DND-41 (cell line): ENCODE measurements at places on chromosomes 2 and 18.

DNA sequence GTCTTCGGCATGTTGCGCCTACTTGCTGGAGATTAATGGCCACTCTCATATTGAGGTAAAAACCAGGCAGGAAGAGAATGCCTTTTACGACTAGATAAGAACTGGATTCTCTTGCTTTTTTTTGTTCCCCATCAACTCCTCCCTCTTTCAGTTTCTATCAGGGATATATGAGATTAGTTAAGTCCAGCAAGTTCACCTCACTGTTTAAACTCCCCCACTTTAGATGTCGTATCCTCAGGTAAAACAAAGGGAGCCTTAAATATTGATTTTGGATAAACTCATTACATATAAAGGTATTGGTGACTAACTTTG is 98.4 kb downstream of the PLEKHM3 start:
- no peak for DNase-seq

DNA sequence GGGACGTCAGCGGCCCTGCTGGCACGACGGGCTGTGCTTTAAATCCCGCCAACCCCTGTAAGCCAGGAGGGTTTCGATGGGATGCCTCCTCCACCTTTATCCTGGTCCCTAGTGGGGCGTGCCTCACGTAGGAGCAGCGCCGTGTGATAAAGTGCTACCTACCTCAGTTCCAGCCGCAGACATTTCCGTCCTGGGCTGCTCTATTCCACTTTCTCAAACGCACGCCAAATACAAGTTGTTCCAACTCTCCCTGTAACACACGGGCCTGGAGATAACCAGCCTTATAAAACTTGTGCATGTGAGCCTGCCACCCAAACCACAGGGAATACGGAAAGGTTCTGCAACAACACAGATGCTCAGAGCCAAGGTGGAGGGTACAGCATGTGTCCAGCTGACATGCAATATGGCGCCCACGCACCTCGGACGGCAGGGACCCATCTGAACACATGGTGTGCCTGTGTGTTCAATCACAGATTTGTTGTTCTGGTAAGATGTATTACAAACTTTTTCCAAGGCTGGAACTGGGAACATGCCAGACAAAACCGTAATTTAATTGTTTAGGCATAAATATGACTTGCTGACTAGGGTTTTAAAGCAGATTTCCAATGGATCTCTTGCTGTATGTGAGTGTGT is 47.7 kb downstream of the ZNF516 start:
- no peak for DNase-seq

GRCh38 chr2:69490486-69490885 is 53.3 kb upstream of the NFU1 start:
- DNase-seq, result no peak

GRCh38 chr18:10953672-10954071 is 195.7 kb downstream of the PIEZO2 start:
- peak; percentile 12 for DNase-seq

DNA sequence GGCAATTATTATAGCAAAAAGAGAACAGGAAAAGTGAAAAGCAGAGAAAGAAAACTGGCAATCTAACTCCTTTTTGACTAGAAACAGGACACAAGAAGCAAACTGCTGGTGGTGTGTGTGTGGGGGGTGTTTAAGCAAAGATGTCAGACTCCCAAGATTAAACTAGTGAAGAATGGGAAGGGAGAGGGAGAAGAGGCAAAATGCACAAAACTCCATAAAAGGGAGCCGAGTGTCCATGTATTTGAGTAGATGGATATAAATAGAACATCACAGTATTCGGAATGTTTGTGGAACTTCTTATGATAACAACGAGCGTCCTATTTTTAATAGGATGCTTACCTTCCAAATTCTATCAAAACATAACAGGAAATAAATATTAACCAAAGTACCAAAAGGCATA is 179.8 kb upstream of the TRIB2 start:
- DNase-seq, result no peak

GRCh38 chr18:23900994-23901393 is 113.6 kb upstream of the TTC39C start:
- no peak for DNase-seq

DNA sequence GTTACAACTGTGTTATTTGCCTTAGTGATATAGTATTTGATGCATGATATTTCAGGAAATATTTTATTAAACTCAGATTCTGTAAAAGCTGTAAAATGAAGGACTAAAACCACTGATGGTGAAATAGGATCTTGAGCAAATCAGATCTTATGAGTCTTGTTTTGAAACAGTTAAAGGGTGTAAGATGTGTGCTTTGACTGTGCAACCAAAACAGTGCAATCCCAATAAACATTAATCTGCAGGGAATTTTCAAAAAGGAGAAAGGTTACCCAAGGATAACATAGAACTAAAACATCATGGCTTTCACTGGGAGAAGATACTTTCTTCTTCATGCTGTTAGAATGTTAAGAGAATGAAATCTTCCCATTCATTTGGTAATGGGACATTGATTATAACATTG is 378.7 kb downstream of the PARD3B start:
- DNase-seq, result no peak

- DNase-seq, result no peak
These were observed 43.2 kb downstream of the SP100 start for GRCh38 chr2:230459216-230459615.

GRCh38 chr2:127122361-127123027 is 15.5 kb upstream of the BIN1 start:
- DNase-seq, result no peak
